ENCODE measurements at places on chromosomes 13 and 19. TPM values are rescaled to one million over a fixed set of nuclear protein-coding genes. Genes with fewer than 3 reads are reported as not detected.
A peak's percentile ranks its signal among the peaks of the same experiment; 100 is the strongest.

The SYT5 gene
- total RNA-seq, result not detected

The VAV1 gene
- total RNA-seq, result 20.1 TPM

The IZUMO2 gene
- not detected for total RNA-seq

The NLRP7 gene
- not detected for total RNA-seq

The ZNF611 gene
- total RNA-seq, result 28.5 TPM

The MAP4K1 gene
- 13.2 TPM for total RNA-seq

The RFPL4A gene
- total RNA-seq, result not detected

The ZNF793 gene
- total RNA-seq, result 7.5 TPM

The ZNF112 gene
- total RNA-seq, result 4.9 TPM

The NMRK2 gene
- total RNA-seq, result not detected

The CBARP gene
- total RNA-seq, result 3.7 TPM

The HCST gene
- total RNA-seq, result 18.7 TPM

GRCh38 chr19:35306473-35307246 is 14.7 kb downstream of the MAG start:
- DNase-seq, result no peak
- H3K4me3 ChIP-seq, result no peak overlapping the region
- no peaks in the 10 kb centered on the region for H3K4me1 ChIP-seq
- H3K36me3 ChIP-seq, result no peaks in the 10 kb centered on the region
- H3K27ac ChIP-seq, result no peak overlapping the region

- no peak overlapping the region for H3K4me3 ChIP-seq
- no peaks in the 10 kb centered on the region for H3K27me3 ChIP-seq
- no peak overlapping the region for H3K27ac ChIP-seq
Observed at GRCh38 chr13:21326155-21327031, 132.7 kb downstream of the ZDHHC20 start.

DNA sequence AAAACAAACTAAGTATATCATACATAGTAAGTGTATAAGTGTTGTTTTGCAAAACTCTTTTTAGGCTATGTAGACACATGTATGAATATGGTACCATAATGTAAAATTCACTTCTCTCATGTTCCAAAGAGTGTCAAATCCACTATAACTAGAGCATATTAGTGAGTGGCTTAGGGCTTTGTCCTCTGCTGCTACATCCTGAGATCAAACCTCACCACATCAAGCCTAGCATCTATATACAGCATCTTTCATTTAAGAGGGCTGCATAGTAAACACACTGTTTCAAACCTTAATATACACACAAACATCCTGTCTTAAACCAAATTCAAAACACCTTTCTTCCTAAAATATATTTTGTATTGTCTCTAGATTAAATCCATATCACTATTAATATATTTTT is 38.7 kb downstream of the ELF1 start:
- peaks cover 4% of the 10 kb centered on the region for H3K4me1 ChIP-seq
- H3K4me3 ChIP-seq, result no peak overlapping the region
- DNase-seq, result no peak
- H3K27ac ChIP-seq, result no peak overlapping the region
- no peaks in the 10 kb centered on the region for H3K36me3 ChIP-seq
- H3K27me3 ChIP-seq, result no peaks in the 10 kb centered on the region

DNA sequence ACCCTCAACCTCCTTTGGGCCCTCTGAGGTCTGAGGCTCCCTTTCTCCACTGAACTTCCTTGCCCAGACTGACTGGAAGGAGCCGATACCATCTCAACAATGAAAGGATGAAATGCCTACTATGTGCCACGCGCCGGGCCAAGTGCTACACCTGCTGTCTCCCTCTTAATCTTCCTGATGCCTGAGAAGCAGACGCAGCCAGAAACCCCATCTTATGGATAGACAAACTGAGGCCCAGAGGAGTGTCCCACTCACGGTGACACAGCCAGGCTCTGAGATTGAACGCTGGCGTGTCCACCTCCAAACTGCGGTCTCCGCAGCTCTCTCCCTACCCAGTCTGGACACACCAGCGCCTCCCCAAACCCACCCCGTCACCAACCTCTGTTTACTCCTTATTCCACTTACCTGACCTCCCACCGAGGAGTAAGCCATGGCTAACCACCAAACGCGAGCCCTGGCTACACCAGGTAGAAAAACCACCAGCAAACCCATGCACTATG is 20.9 kb downstream of the MLLT1 start:
- peak; percentile 72 for DNase-seq
- no peaks in the 10 kb centered on the region for H3K4me1 ChIP-seq
- no peaks in the 10 kb centered on the region for H3K36me3 ChIP-seq
- no peak overlapping the region for H3K27ac ChIP-seq

DNA sequence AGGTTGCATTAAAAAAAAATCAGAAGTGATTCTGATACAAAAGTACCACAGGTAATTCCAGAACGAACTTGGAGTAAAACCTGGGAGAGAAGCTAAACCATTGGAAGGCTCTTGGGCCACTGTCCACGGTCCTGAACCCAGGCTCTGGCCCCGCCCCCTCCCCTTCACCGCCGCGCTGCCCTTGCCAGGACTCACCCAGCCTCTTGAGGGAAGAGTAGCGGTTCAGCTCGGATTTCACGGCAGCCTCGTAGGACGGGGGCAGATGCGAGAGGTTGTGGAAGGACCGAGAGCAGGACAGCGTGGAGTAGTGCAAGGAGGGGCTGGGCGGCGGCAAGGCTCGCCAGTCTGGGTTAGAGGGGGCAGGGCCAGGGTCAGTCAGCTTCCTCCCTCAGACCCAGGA is 5.7 kb downstream of the SHISA7 start:
- H3K27ac ChIP-seq, result no peak overlapping the region
- H3K27me3 ChIP-seq, result no peaks in the 10 kb centered on the region
- H3K4me1 ChIP-seq, result no peaks in the 10 kb centered on the region
- no peak for DNase-seq
- no peaks in the 10 kb centered on the region for H3K36me3 ChIP-seq
- H3K4me3 ChIP-seq, result no peak overlapping the region

GRCh38 chr19:4288091-4288777 is 9.2 kb downstream of the SHD start:
- no peak overlapping the region for H3K4me3 ChIP-seq
- no peak for DNase-seq
- H3K27me3 ChIP-seq, result no peaks in the 10 kb centered on the region
- H3K36me3 ChIP-seq, result no peaks in the 10 kb centered on the region

GRCh38 chr19:2150794-2151338 is 500 bp downstream of the AP3D1 start:
- peak overlapping the region; percentile 78 for H3K4me3 ChIP-seq
- H3K4me1 ChIP-seq, result no peaks in the 10 kb centered on the region
- DNase-seq, result no peak
- peak overlapping the region; percentile 39 for H3K27ac ChIP-seq

GRCh38 chr13:85204668-85205344 is 594.4 kb downstream of the SLITRK6 start:
- no peak overlapping the region for H3K27ac ChIP-seq
- DNase-seq, result no peak
- no peaks in the 10 kb centered on the region for H3K4me1 ChIP-seq
- H3K4me3 ChIP-seq, result no peak overlapping the region

DNA sequence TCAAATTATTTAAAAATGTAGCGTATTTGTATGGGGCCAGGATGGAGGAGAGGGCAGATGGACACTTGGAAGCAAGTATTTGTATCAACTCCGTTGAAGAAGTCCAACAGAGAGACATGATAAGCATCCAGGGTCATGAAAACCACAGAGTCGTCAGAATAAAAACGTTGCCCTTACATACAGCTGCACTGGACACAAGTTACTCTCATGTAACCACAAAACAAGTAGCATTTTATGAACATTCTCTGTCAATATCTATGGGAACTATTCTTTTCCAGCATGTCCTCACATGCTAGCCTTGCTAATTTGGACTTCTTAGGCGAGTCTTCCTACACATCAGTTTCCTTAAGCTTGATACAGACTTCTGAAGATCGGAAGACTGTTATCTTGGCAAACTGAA is 35.0 kb downstream of the EFNB2 start:
- H3K4me3 ChIP-seq, result no peak overlapping the region
- no peaks in the 10 kb centered on the region for H3K27me3 ChIP-seq
- H3K36me3 ChIP-seq, result no peaks in the 10 kb centered on the region
- no peaks in the 10 kb centered on the region for H3K4me1 ChIP-seq
- DNase-seq, result no peak

- no peak overlapping the region for H3K27ac ChIP-seq
- no peak for DNase-seq
- no peaks in the 10 kb centered on the region for H3K27me3 ChIP-seq
- no peaks in the 10 kb centered on the region for H3K36me3 ChIP-seq
Observed at GRCh38 chr19:33306191-33306590, 3.9 kb upstream of the CEBPA start.

DNA sequence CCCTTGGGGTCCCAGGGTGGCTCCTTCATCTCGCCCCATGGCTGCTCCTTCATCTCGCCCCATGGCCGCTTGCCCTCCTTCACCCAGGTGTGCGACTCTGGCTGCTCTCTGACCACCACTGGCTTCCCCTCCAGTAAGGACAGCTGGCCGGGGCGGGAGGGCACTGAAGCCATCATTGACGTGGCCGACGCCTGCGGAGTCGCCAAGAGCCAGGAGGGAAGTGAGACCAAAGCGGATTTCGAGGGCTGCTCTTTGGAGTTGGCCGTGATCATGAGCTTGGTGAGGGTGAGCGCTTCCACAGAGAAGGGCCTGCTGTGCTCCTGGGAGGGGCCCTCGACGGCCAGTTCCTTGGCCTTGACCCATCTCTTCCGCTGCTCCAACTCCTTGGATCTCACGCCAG is 4.0 kb upstream of the COX6B2 start:
- H3K27ac ChIP-seq, result no peak overlapping the region
- DNase-seq, result no peak
- no peaks in the 10 kb centered on the region for H3K36me3 ChIP-seq
- H3K4me1 ChIP-seq, result no peaks in the 10 kb centered on the region
- no peaks in the 10 kb centered on the region for H3K27me3 ChIP-seq
- H3K4me3 ChIP-seq, result no peak overlapping the region

DNA sequence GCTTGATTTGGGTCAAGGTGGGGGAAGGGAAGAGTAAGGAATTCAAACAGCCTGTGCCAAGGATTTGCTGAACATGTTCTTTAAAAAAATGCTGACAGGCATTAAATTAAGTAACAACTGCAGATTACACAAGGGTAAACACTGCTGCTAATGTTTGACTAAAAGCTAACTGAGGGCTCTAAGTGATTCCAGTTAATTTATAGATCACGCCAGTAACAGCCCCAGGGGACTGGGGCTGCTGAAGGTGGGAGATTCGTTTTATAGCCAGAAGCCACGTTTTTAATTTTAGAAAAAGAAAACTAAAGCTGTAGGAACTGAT is 321.7 kb downstream of the DLEU7 start:
- H3K4me1 ChIP-seq, result no peaks in the 10 kb centered on the region
- H3K36me3 ChIP-seq, result no peaks in the 10 kb centered on the region
- DNase-seq, result no peak
- no peaks in the 10 kb centered on the region for H3K27me3 ChIP-seq
- no peak overlapping the region for H3K27ac ChIP-seq

DNA sequence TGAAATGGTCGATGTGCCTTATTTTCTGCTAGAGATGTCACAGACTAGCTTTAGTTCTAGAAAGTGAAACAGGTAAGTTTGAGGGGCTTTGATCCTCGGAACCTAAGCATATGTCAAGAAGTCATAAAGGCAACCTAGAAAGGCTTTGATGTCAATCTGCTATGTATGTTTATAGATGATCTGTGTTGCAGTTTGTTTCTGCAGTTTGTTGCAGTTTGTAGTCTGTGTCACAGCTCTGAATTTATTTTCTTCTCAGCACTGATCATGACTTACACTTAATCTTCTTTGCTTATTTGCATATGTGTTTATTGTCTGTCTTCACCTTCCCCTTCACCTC is 5.9 kb downstream of the LSM14A start:
- no peak overlapping the region for H3K27ac ChIP-seq
- no peak overlapping the region for H3K4me3 ChIP-seq
- DNase-seq, result no peak
- no peaks in the 10 kb centered on the region for H3K36me3 ChIP-seq
- H3K27me3 ChIP-seq, result no peaks in the 10 kb centered on the region

DNA sequence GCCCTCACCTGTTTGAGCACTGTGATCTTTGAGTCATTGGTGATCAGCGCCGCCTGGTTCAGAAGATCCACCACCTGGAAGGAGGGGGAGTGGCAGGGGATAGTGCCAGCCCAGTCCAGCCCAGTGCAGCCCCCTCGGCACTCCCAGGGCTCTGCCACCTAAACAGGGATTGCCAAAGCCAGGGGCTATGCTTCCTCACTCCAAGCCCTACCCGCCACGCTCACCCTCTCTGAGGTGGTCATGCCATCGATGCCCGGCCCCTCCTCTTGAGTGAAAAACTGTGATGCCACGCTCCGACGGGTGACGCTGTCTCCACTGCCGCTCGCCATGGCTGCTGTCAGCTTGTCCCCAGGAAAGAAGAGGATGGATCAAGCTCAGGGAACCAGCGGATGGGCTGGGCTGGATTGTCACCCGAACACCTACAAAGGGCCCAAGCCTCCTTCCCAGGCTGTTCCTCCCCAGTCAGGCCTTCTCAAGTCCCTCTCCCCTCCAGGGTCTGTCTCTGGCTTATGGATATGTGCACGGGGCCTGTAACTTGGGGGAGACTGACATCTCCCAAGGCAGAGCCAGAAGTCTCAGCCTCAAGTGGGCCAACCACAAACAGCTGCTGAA is 8.7 kb downstream of the SYMPK start:
- no peaks in the 10 kb centered on the region for H3K4me1 ChIP-seq
- H3K27me3 ChIP-seq, result no peaks in the 10 kb centered on the region
- peaks cover 8% of the 10 kb centered on the region for H3K36me3 ChIP-seq
- DNase-seq, result no peak
- H3K4me3 ChIP-seq, result no peak overlapping the region
- H3K27ac ChIP-seq, result no peak overlapping the region

DNA sequence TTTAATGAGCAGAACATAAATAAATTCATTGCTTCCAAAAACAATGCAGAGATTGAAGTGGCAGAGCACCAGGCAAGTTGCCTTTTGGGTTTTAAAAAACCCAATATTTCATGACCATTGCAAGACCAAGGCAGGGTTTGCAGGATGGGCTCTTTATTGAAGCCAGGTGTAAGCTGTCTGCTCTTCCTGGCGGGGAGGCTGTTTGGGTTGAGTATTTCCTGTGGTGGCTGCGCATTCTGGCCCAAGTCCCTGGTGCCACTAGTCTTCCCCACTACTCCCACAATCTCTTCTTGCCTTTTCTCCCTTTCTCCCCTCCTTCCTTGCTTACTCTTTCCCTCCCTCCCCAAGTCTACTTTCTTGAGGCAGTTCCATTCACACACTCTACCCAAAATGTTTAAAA is 116.4 kb downstream of the AKAP11 start:
- H3K36me3 ChIP-seq, result no peaks in the 10 kb centered on the region
- H3K27me3 ChIP-seq, result no peaks in the 10 kb centered on the region
- no peak for DNase-seq
- no peak overlapping the region for H3K4me3 ChIP-seq
- H3K27ac ChIP-seq, result no peak overlapping the region

GRCh38 chr13:112105892-112106291 is 38.9 kb downstream of the SOX1 start:
- H3K27ac ChIP-seq, result no peak overlapping the region
- no peaks in the 10 kb centered on the region for H3K36me3 ChIP-seq
- no peaks in the 10 kb centered on the region for H3K4me1 ChIP-seq
- no peak overlapping the region for H3K4me3 ChIP-seq
- peaks cover 2% of the 10 kb centered on the region for H3K27me3 ChIP-seq
- DNase-seq, result peak; percentile 30

GRCh38 chr19:844546-844971 is 3.8 kb downstream of the PRTN3 start:
- H3K27ac ChIP-seq, result no peak overlapping the region
- no peaks in the 10 kb centered on the region for H3K36me3 ChIP-seq
- no peak for DNase-seq
- H3K4me3 ChIP-seq, result no peak overlapping the region
- no peaks in the 10 kb centered on the region for H3K4me1 ChIP-seq
- H3K27me3 ChIP-seq, result no peaks in the 10 kb centered on the region

- no peaks in the 10 kb centered on the region for H3K27me3 ChIP-seq
- no peaks in the 10 kb centered on the region for H3K36me3 ChIP-seq
- no peak overlapping the region for H3K27ac ChIP-seq
- no peak overlapping the region for H3K4me3 ChIP-seq
- DNase-seq, result no peak
Observed at GRCh38 chr13:24307211-24308067, 1.9 kb upstream of the C1QTNF9 start.

Data from aorta (tissue), 5 donors.